CMK (cell line): ENCODE measurements at places on chromosomes 5 and 9.

DNA sequence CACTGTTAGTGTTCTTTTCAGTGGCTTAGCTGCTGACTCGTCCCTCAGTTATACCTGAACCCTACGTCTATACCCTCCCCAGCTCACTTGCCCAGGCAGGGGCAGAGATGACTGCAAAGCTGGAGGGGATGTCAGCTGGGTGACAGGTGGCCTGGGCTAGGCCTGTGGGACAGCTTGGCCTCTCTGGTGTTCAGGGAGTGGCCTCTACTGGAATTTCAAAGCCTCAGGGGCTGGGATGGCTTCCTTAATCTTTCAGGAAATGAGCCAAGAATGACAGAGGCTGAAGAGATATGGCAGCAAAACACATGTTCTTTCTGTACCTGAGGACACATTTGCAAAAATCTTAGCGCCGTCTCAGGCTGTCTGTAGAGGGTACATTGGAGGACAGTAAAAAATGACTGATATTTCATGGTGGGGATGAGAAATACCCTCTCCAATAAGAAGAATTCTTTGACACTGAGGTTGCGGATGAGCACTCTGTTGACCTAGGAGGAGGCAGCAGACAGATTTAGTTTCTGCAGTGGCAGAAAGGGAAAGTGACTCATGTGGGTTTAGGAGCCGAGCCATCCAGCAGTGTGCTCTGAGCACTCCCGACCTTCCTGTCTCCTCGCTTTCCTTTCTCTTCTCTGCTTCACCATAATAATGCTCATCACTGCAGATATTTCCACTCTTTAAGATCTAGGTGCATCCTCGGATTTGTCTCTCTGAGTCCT, 54.4 kb downstream of the ENTREP1 start:
- DNase-seq: no peak

DNA sequence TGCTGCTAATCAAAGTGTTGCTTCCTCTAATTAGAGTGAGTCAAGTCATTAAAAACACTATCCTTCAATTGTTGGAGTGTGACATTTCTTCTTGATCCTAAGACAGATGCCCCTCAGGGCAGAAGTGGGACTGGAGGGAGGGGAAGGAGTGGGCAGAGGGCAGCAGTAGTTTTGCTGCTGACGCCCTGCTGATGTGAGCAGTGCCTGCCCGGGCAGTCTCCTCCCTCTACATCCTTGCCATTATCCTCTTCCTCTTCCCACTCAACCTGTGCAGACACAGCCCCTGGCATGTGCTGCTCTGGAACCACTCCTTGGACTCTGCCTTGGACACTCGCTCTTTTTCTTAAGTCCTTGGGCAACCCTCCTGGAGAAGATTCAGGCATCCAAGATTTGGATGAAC, 232.5 kb downstream of the HSPA4 start:
- no peak for DNase-seq

GRCh38 chr9:81132318-81132717, 557.0 kb downstream of the TLE1 start:
- DNase-seq: no peak

- DNase-seq: no peak
Measured at GRCh38 chr5:72125941-72126620, 18.8 kb downstream of the MAP1B start.

GRCh38 chr5:83846624-83847350, 126.1 kb upstream of the HAPLN1 start:
- no peak for DNase-seq

GRCh38 chr5:12659686-12660085, 755.4 kb upstream of the CTNND2 start:
- no peak for DNase-seq

GRCh38 chr5:177169271-177169670, 35.7 kb downstream of the NSD1 start:
- no peak for DNase-seq
